ENCODE measurements at places on chromosomes 16 and 17. TPM values are rescaled to one million over a fixed set of nuclear protein-coding genes. Genes with fewer than 3 reads are reported as not detected.

Gene EXOC3L1
- not detected for total RNA-seq

GRCh38 chr17:55728833-55729232, 6.2 kb upstream of the TMEM100 start:
- DNase-seq, result no peak

DNA sequence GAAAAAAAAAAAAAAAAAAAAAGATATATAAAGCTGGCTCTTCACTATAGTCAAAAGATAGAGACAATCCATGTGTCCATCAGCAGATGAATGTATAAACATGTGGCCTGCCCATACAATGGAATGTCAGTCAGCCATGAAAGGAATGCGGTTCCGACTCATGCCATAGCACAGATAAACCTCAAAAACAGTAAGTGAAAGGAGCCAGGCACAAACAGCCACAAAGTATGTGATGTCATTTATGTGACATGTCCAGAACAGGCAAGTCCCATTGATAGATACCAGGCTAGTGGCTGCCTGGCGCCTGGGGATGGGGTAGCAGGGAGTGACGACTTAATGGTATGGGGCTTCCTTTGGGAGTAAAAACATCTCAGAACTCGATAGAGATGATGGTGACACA, 155.7 kb downstream of the CMIP start:
- no peak for DNase-seq

Gene MPV17L
- total RNA-seq, result 0.05 TPM

DNA sequence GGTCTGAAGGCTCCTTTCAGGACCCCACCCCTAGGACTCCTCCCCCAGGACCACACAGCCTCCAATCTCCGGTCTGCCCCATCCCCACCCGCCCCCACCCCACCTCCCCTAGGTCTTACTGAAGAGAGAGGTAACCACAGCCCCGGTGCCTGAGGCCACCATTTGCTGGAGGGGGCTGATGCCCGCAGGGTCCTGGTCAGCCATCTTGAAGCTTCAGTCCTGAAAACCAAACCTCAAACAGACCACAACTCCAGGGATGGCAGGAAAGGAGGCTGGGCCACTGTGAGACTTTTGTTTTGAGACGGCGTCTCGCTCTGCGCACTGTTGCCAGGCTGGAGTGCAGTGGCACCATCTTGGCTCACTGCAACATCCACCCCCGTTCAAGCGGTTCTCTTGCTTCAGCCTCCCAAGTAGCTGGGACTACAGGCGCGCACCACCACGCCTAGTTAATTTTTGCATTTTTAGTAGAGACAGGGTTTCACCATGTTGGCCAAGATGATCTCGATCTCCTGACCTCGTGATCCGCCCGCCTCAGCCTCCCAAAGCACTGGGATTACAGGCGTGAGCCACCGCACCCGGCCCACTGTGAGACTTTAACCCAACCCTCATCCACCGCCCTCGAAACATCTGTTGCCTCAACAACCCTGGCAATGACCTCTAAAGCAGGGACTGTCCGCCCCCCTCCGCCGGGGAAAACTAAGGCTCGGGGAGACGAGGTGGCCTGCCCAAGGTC, 1.1 kb downstream of the SLC25A39 start:
- no peak for DNase-seq

Gene SLC46A1
- 2.1 TPM for total RNA-seq

Gene TOB1
- total RNA-seq, result 57.3 TPM

DNA sequence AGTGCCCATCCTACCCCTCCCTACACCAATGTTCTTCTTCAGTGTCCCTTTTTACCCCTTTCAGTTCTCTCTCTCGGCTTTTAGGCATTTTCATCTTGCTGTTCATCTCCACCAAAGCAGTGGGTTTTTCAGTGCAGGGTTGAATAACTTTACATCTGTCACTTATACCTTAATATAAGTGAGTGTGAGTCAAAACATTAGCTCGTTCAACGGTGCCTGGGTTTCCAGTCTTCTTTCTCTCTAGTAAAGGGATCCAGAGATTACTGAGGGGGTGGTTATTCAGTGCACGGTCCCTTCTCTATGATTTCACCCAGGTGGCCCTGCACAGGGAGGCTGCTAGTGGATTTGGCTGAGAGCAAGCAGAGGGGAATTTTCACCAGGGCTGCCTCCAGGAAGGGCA, 210.6 kb upstream of the CDH5 start:
- DNase-seq, result no peak

DNA sequence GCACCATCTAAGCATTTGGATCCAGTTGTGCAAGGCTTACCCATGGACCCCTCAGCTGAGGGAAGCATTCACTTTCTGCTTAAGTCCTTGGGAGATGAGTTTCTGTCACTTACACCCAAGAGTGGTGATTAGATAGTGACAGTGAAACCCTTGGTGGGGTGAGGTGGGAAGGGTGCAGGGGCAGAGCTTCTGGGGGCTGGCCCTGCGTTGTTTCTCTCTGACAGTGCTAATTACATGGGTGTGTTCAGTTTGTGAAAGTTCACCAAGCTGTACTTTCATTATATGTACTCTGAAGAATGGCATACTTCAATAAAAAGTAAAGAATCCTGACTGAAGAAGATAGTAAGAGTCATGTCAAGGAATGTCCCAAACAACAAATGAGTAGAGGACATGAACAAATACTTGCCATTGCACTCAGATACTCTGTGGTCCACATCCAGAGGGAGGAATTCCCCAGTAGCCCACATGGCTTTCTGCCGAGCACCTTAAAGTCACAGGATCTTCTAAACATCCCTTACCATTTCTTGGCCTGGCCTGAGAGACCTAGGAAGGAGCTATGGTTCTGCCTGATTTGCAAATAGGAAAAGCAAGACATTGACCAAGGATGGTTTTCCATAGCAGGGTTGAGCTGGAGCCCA, 8.4 kb downstream of the CHST6 start:
- peak; percentile 7 for DNase-seq

DNA sequence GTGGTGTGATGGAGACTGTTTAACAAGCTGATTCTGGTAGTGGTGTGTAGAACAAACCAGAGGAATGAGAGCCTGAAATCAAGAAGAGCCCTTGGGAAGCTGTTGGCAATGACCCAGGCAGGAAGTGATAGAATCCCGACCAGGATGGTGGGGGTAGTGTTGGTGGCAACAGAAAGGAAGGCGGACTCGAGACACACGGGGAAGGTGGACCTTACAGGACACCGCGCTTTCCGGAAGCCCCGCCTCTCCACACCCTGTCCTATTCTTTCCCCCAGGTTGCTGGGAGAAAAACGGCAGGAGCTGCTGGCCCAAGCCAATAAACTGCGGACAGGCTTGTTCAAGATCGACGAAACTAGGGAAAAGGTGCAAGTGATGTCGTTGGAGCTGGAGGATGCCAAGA, 30.0 kb upstream of the KDM6B start:
- no peak for DNase-seq

Gene NXN
- total RNA-seq, result 1.7 TPM

DNA sequence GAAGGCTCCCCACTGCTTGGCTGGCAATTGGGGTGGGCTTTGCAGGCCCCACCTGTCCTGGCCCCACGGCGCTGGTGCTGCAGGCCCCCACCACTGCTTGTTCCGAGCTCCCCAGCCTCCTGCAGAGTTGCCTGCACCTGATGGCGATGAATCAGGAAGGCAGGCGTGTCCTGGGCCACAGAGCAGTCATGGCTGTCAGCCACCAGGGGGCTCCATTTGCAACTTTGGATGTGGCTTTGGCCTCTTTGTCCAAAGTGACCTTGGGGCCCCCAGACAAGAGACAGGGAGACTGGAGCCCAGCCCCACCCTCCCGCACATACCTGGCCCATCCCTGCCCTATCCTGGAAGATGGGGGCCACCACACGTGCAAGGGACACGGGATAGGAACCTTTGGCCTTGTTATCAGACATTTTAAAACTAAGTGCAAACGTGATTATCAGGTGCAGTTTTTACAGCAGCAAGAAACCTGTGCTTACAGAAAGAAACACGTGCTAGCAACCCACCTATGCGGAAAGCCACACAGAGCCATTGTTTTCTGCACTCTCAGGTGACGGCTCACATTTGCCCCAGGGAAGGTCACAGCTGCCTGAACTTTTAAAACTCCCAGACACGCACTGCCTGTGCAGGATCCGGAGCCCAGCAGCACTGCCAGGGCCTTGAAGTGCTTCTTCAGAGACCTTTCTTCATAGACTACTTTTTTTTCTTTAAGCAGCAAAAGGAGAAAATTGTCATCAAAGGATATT, at the start of gene DNASE1:
TSS of gene DNASE1 (plus strand) at position 443 of the 743 bp plus-strand sequence. CDS start 683 bp downstream, outside the sequence.
- peak; percentile 70 for DNase-seq

DNA sequence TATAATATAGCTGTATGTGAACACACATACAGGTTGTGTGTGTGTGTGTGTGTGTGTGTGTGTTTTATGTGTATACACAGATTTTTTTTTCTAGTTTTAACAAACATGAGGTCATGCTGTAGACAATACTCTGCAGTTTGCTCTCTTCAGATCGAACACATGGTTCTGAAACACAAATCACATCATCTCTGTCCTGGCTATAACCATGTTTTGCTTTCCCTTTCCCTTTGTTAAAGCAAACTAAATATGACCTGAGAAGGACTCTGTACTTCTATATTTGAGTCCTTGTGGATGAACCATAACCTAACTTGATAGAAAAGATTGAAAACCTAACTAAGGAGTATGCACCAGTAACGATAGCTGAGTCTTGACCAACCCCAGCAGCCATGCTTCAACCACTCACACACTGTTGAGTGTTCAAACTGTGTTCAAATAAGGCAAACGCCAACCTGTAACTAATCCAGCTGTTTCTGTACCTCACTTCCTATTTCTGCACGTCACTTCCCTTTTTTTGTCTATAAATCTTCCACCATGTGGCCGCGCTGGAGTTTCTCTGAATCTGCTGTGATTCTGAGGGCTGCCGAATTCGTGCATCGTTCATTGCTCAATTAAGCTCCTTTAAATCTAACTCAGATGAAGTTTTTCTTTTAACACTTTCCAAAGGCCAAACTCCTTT, 303.8 kb downstream of the HS3ST3B1 start:
- no peak for DNase-seq

Gene KIF19
- 0.25 TPM for total RNA-seq

- DNase-seq, result no peak
These were observed 163.8 kb upstream of the GSE1 start for GRCh38 chr16:85449191-85449884.

Gene SLFN12L
- total RNA-seq, result 59.0 TPM

DNA sequence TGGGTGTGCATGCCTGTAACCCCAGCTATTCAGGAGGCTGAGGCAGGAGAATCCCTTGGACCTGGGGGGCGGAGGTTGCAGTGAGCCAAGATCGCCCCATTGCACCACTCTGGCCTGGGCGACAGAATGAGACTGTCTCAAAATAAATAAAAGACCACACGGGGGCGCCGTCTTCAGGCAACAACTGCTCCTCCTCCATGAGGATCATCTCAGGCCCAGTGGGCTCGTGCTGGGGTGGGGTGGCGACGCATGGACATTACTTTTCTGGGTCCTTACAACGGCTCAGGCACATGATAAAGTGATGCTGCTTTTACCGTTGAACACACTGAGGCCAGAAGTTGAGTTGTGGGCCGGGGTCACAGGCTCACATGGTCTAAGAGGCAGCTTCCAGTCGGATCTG, 56.2 kb downstream of the PRMT7 start:
- DNase-seq, result peak; percentile 59

Gene NT5M
- 8.7 TPM for total RNA-seq

GRCh38 chr17:75970011-75970523, 8.9 kb downstream of the ACOX1 start:
- no peak for DNase-seq

DNA sequence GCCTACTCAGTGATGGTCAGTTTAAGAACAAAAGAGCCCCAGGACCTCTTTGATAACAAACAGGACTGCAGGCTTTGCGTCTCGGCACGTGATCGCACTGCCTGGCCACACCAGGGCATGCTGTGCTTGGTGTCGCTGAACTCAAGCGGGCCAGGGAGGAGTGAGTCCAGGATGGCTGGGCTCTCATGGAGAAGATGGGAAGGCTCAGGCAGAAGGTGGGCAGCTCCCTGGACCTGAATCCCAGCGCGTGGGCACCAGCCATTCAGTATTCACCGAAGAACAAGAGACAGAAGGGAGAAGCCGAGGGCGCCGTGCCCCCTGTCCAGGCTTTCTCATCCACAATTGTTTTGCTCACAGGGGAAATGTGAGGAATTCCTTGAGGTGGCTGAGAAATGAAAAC, 11.9 kb downstream of the KATNB1 start:
- no peak for DNase-seq

GRCh38 chr17:3532859-3533142, 24.8 kb downstream of the TRPV3 start:
- no peak for DNase-seq

Gene GAST
- not detected for total RNA-seq

Gene SMIM36
- total RNA-seq, result not detected

DNA sequence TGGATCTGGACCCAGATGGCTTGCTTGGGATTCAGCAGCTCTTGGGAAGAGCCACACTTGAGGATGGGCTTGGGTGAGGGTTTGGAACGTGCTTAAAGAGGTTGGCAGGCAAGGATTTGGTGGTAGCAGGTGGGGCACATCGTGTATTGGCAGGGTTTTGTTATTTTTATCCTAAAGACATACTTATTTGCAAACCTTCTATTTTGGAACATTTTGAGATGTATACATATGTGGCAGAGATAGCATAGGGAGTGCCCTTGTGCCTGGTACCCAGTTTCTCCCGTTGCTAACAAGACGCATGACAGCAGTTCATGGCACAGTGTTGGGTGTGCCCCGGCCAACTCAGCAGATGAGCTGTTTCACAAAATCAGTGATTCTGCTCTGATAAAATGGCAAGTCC, 9.1 kb downstream of the BANP start:
- DNase-seq, result no peak

DNA sequence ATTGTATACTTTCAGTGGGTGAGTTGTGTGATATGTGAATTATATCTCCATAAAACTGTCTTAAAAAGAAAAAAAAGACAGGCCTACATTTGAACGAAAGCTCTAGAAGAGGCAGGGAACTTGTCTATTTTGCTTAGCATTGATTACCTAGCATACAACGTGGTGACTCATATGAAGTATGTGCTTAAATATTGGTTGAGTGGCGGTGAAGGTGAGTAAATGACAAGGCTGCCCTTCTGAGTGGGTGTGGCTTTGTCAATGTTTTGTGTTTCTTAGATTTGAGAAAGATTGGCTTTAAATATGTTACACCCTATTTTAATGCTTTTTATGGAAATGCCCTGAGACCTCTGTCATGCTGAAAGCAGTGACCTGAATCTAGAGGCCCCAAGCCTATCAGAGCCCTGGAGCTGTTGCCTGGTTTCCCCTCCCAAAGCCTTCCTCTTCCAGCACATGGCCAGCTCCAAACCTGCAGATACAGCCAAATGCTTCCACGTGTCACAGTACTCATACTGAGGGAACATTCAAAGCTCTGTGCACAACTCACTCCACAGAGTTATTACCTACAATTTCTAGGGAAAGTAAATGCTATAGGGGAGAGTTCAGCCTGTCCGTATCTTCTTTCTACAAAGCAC, 260.0 kb downstream of the PHKB start:
- DNase-seq, result no peak

Gene KRT33B
- total RNA-seq, result not detected

GRCh38 chr17:73467651-73468050, 155.8 kb upstream of the CDC42EP4 start:
- no peak for DNase-seq

DNA sequence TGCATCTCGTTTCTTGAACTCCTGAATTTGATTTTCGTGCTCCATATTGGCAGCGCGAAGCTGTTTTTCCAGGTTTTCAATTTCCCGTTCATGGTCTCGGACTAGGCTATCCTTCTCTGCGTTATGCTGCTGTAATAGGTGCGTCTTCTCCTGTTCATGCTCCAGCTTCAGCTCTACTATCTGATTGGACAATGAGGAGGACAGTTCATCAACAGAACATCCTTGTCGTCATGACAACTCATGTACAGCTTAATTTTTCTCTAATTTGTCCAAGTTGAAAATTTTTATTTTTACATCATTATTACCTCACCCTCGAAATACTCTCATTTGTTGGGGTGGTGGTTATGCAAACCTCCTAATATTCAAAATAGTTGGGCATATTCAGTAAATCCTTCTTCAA, 289.8 kb downstream of the CEP112 start:
- no peak for DNase-seq

Data from activated T-cell treated with anti-CD3 and anti-CD28 coated beads, Interleukin-2, amount 50 U/mL, for 72 hours (primary cell).